ENCODE measurements at places on chromosomes 3 and 15.

DNA sequence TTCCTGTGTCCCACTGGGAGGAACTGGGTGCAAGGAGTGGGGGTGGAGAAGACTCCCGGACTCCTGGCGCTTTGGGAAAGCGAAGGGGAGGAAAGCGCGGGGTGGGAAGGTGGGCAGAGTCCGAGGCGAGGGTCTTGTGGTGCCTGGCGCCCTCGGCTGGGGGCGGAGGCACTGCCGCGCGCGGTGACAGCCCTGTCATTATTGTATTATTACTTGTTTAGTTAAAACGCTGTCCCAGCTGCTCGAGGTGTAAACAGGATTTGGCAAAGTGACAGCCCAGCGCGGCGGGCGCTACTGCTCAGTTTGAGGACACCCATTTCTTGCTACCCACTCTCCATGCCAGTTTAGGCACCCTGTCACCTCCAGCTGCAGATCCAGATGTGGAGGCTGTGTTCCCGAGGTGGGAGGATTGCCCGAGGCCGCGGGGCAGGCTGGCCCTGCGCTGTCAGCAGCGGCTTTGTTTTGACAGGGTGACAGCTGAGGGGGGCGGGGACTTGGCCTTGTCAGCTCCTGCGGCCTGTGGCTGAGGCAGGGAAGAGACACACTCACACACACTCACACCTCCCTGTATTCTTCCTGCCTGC is 1.0 kb downstream of the KAT2B start:
- H3K4me1 ChIP-seq = peaks cover 45% of the 10 kb centered on the region
- no peaks in the 10 kb centered on the region for H3K36me3 ChIP-seq
- no peaks in the 10 kb centered on the region for H3K27me3 ChIP-seq
- DNase-seq = peak; percentile 93

GRCh38 chr3:142287866-142288638 is 62.7 kb upstream of the GK5 start:
- no peak overlapping the region for H3K27ac ChIP-seq
- no peaks in the 10 kb centered on the region for H3K36me3 ChIP-seq
- no peak overlapping the region for H3K4me3 ChIP-seq
- H3K27me3 ChIP-seq = no peaks in the 10 kb centered on the region
- DNase-seq = no peak

- H3K36me3 ChIP-seq = no peaks in the 10 kb centered on the region
- no peak overlapping the region for H3K4me3 ChIP-seq
- DNase-seq = no peak
- no peaks in the 10 kb centered on the region for H3K27me3 ChIP-seq
- peaks cover 46% of the 10 kb centered on the region for H3K4me1 ChIP-seq
Observed at GRCh38 chr3:45557471-45557870, 37.1 kb upstream of the LIMD1 start.

GRCh38 chr3:184823990-184824389 is 12.0 kb downstream of the VPS8 start:
- H3K27me3 ChIP-seq = no peaks in the 10 kb centered on the region
- H3K27ac ChIP-seq = no peak overlapping the region
- no peak for DNase-seq
- no peak overlapping the region for H3K4me3 ChIP-seq

DNA sequence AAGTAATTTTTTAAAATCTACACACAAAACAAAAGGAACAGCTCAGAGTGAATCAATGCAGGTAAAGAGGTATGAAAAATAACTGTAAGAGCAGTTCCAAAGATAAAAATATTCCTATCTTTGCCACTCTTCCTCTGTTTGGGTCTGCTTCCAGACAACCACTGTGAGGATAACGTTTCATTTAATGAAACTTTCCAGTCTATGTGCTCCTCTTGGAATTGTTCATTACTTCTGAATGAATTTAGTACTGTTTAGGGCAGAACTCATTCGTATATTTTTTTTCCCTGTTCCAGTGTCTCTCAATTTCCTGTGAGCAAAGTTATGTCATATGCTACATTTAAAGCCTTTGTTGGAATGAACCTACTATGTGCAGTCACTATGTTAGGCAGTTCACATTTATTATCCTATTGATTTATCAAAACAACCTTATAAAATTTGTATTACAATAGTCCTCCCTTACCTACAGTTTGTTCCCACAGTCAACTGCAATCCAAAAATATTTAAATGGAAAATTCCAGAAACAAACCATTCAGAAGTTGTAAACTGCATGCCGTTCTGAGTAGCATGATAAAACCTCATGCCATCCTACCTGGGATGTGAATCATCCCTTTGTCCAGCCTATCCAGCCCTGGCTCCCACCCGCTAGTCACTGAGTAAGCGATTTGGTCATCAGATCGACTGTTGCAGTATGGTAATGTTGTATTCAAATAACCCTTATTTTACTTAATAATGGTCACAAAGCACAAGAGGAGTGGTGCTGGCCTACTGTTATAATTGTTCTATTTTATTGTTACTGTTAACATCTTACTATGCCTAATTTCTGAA is 98.1 kb downstream of the TMCC1 start:
- H3K27me3 ChIP-seq = no peaks in the 10 kb centered on the region
- H3K4me3 ChIP-seq = no peak overlapping the region
- peak overlapping the region; percentile 56 for H3K27ac ChIP-seq

- H3K27ac ChIP-seq = no peak overlapping the region
- H3K4me1 ChIP-seq = no peaks in the 10 kb centered on the region
- H3K27me3 ChIP-seq = no peaks in the 10 kb centered on the region
- no peak for DNase-seq
Observed at GRCh38 chr15:23516866-23517265, 48.6 kb upstream of the MKRN3 start.

DNA sequence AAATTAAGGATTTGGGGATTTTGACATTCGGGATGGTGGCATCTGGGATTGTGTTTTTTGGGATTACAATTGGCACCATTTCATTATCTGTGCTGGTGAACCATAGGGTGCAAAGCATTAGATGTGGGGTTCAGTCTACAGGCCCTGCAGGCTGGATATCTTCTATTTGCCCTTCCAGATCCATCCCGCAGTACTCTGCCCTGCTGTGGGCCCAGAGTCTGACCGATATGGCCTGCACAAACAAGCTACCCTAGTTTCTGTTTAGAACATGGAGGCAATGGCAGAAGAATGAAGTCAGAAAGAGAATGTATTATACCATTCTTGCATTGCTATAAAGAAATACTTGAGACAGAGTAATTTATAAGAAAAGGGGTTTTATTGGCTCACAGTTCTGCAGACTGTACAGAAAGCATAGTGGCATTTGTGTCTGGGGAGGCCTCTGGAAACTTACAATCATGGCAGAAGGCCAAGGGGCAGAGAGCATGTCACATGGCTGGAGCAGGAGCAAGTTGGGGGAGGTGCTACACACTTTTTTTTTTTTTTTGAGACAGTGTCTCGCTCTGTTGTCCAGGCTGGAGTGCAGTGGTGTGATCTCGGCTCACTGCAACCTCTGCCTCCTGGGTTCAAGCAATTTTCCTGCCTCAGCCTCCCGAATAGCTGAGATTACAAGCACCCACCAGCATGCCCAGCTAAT is 93.7 kb downstream of the NCEH1 start:
- no peaks in the 10 kb centered on the region for H3K27me3 ChIP-seq
- DNase-seq = no peak
- H3K4me1 ChIP-seq = no peaks in the 10 kb centered on the region
- H3K36me3 ChIP-seq = no peaks in the 10 kb centered on the region
- H3K27ac ChIP-seq = no peak overlapping the region

DNA sequence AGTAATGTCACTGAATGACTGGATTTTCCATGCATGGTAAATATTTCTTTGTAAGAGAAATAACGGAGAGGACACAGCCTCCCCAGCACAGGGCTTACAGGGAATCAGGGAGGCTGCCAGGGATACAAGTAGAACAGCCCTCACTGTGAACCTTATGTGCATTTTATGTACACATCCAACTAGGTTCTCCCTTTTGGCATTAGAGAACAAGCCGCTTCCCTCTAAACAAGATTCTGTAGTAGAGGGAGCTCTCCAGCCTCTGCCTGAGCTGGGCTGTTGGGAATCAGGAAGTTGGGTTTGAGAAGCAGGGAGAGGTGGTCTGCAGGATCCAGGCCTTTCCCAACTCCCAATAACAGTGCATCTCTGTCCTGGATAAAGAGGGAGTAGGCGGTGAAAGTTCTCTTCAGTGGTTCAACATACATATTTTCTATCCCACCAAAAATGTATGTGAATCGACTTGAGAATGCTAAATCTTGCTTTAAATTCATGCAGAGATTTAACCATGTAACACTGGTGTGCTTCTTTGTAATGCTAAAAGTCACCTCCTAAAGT is 83.7 kb downstream of the ARNT2 start:
- H3K36me3 ChIP-seq = no peaks in the 10 kb centered on the region
- no peak overlapping the region for H3K4me3 ChIP-seq
- H3K27ac ChIP-seq = no peak overlapping the region
- H3K27me3 ChIP-seq = no peaks in the 10 kb centered on the region
- no peak for DNase-seq

DNA sequence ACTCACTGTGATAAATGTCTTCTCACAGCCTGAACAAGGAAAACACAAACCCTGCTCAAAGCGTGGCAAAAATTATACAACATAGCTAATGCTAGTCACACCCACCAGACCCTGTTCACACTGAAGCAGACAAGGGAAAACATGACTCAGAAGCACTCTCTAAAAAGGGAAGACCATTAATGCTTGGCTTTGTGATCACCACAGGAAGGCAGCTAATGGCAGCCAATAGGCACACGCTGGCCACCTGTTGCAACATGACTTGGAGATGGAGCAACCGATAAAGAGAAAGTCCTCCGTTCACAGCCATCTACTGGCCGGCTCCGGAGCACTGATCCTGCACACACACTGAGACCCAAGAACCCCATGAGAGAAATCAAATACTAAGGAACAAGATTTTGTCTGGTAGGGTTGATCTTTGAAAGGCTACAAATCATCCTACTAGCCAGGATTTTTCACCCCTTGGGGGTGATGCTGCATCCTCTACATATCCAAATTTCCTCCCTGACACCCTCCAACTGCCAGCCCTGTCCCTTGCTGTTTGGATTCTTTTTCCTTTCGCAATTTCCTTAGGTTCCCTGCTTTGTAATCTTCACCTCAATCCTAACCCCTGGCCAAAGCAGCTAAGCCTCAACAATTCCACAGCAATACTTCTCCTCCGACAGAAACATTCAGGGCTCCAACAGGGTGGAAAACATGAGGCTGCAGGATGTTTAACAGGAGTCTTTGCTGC is 3.2 kb downstream of the ZXDC start:
- peak; percentile 85 for DNase-seq
- H3K27me3 ChIP-seq = no peaks in the 10 kb centered on the region
- H3K4me1 ChIP-seq = peaks cover 57% of the 10 kb centered on the region

DNA sequence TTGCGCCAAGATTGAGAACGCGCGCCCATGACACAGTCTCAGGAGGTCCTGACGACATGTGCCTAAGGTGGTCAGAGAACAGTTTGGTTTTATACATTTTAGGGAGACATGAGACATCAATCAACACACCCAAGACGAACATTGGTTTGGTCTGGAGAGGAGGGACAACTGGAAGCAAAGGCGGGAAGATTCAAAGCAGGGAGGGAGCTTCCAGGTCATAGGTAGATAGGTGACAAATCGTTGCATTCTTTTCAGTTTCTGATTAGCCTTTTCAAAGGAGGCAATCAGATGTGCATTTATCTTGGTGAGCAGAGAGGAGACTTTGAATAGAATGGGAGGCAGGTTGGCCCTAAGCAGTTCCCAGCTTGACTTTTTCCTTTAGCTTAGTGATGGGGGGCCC is 828.4 kb upstream of the DPPA4 start:
- H3K36me3 ChIP-seq = no peaks in the 10 kb centered on the region
- no peak overlapping the region for H3K27ac ChIP-seq
- no peaks in the 10 kb centered on the region for H3K4me1 ChIP-seq
- no peak for DNase-seq

DNA sequence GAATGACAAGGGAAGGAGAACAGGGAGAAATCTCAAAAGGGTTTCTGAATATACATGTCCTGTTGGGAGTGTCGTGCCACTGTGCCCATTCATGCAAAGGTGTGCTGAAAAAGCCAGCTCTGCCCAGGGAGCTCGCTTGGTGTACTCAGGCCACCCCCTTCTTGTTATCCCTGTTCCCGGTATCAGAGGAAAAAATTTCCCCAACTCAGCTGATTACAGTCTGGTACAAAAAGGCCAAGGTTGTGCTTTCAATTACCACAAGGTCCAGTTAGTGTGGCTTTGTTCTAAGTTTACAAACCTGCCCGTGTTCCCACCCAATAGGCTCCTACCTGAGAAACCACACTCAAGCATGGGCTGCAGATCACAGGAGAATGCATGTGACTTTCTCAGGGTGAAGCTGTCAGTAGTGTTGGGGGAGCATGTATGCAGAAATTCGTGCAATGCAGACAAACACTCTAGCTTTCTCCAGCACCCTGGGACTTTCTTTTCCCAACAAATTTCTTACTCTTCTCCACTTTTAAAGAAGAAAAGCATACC is 648.5 kb downstream of the NR2F2 start:
- H3K27ac ChIP-seq = no peak overlapping the region
- no peak overlapping the region for H3K4me3 ChIP-seq
- no peak for DNase-seq
- no peaks in the 10 kb centered on the region for H3K36me3 ChIP-seq
- H3K4me1 ChIP-seq = no peaks in the 10 kb centered on the region

DNA sequence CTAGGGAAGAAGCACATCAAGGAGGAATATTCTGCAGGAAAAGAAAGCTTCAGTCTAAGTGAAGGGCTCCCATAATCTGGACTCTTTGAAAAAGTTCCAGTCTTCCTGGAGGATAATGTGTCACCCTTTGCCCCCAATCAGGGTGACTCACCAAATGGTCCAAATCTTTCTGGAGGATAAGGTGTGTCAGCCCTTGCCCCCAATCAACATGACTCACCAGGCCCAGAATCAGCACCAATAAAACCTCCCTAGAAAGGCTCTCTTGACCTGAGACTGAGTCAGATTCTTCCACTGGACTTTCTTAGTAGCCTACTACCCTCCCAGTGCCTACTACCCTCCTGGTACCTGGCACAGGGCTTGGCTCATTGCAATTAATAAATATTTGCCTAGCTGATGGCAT is 9.5 kb upstream of the ARL14 start:
- H3K36me3 ChIP-seq = no peaks in the 10 kb centered on the region
- H3K4me3 ChIP-seq = no peak overlapping the region
- no peak for DNase-seq
- no peaks in the 10 kb centered on the region for H3K4me1 ChIP-seq
- no peaks in the 10 kb centered on the region for H3K27me3 ChIP-seq
- H3K27ac ChIP-seq = no peak overlapping the region

GRCh38 chr3:67713764-67714469 is 59.5 kb upstream of the SUCLG2 start:
- H3K4me1 ChIP-seq = no peaks in the 10 kb centered on the region
- no peaks in the 10 kb centered on the region for H3K36me3 ChIP-seq
- H3K27ac ChIP-seq = no peak overlapping the region
- no peaks in the 10 kb centered on the region for H3K27me3 ChIP-seq

DNA sequence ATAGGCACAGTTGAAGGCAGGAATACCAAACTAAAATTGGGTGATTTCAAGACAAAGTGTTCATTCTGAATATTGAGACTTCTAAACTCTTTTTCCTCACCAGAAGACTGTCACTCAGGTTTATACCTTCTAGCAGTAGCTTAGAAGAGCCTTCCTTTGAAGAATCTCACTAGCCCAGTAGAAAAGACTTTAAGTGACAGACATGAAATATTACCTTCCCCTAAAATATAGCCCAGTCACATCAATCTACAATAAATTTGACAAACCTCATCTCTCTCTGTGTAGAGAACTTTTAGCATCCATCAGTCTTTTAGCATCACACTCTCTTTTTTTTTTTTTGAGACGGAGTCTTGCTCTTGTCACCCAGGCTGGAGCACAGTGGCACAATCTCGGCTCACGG is 97.5 kb downstream of the HERC1 start:
- no peak overlapping the region for H3K4me3 ChIP-seq
- no peak overlapping the region for H3K27ac ChIP-seq
- no peaks in the 10 kb centered on the region for H3K4me1 ChIP-seq
- H3K27me3 ChIP-seq = no peaks in the 10 kb centered on the region

GRCh38 chr15:63519041-63519440 is 14.6 kb downstream of the USP3 start:
- no peaks in the 10 kb centered on the region for H3K36me3 ChIP-seq
- no peak for DNase-seq
- peaks cover 72% of the 10 kb centered on the region for H3K4me1 ChIP-seq
- H3K27ac ChIP-seq = no peak overlapping the region
